Ascending aorta (tissue), 2 donors: ENCODE measurements at places on chromosomes 7 and 10. TPM values are rescaled to one million over a fixed set of nuclear protein-coding genes. Genes with fewer than 3 reads are reported as not detected.

The LAMB1 gene
- 198 TPM for total RNA-seq

The POLR2J2 gene
- total RNA-seq: not detected

The AMPH gene
- total RNA-seq: 22.1 TPM

The GBX1 gene
- total RNA-seq: not detected

The MTPN gene
- total RNA-seq: 43.5 TPM

The KLLN gene
- not detected for total RNA-seq

GRCh38 chr10:88742448-88742847, 17.4 kb upstream of the LIPN start:
- no peaks in the 10 kb centered on the region for H3K36me3 ChIP-seq
- no peaks in the 10 kb centered on the region for H3K4me1 ChIP-seq
- no peak for DNase-seq
- no peak overlapping the region for H3K4me3 ChIP-seq
- H3K27me3 ChIP-seq: no peaks in the 10 kb centered on the region
- no peak overlapping the region for H3K27ac ChIP-seq

GRCh38 chr10:126204320-126204719, 184.0 kb downstream of the ADAM12 start:
- H3K4me3 ChIP-seq: no peak overlapping the region
- H3K27me3 ChIP-seq: no peaks in the 10 kb centered on the region
- H3K36me3 ChIP-seq: no peaks in the 10 kb centered on the region
- no peak overlapping the region for H3K27ac ChIP-seq
- no peaks in the 10 kb centered on the region for H3K4me1 ChIP-seq

- no peaks in the 10 kb centered on the region for H3K36me3 ChIP-seq
- H3K27me3 ChIP-seq: no peaks in the 10 kb centered on the region
- no peak overlapping the region for H3K4me3 ChIP-seq
- no peak for DNase-seq
- peaks cover 2% of the 10 kb centered on the region for H3K4me1 ChIP-seq
- H3K27ac ChIP-seq: peak overlapping the region; percentile 13
These were observed 359.4 kb upstream of the CELF2 start for GRCh38 chr10:10658172-10658785.

- no peaks in the 10 kb centered on the region for H3K27me3 ChIP-seq
- no peak for DNase-seq
- no peaks in the 10 kb centered on the region for H3K36me3 ChIP-seq
- H3K27ac ChIP-seq: no peak overlapping the region
- no peak overlapping the region for H3K4me3 ChIP-seq
These were observed 693 bp downstream of the CREB5 start for GRCh38 chr7:28413011-28413410.

GRCh38 chr7:47565640-47566250, 16.2 kb downstream of the TNS3 start:
- H3K36me3 ChIP-seq: no peaks in the 10 kb centered on the region
- no peak for DNase-seq
- no peaks in the 10 kb centered on the region for H3K27me3 ChIP-seq
- H3K4me3 ChIP-seq: no peak overlapping the region
- H3K27ac ChIP-seq: no peak overlapping the region
- H3K4me1 ChIP-seq: peaks cover under 1% of the 10 kb centered on the region

DNA sequence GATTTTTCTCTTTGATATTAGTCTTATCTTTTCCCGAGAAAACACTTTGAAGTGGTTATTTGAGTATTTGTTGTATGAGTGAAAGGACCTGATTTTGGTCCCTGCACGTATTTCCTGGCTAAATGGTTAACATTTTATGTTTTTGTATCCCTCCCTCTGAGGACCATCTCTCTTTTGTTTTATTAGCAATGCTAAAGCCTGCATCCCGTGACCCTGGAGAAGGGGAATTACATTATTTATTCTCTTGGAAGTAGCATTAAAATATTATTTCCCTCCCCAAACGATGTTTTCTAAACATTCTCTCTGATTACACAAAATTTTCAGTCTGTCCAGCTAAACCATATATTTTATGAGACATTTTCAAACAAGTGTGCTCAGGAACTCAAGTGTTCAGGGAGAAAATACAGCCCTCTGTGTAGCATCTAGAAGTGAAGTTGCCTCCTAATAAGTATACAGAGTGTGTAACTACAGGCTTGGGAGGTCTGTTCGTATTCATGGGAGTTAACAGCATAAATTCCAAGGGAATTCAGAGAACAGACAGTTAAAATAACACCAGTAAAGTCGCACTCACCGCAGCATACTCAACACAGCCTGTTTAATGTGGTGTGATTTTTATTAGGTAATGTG, 163.8 kb upstream of the NPVF start:
- no peaks in the 10 kb centered on the region for H3K36me3 ChIP-seq
- H3K27ac ChIP-seq: peak overlapping the region; percentile 18
- DNase-seq: no peak

- peaks cover 6% of the 10 kb centered on the region for H3K36me3 ChIP-seq
- H3K4me3 ChIP-seq: no peak overlapping the region
- H3K27me3 ChIP-seq: no peaks in the 10 kb centered on the region
- peak overlapping the region; percentile 6 for H3K27ac ChIP-seq
These were observed 158.8 kb downstream of the TWIST1 start for GRCh38 chr7:18958627-18959026.

GRCh38 chr7:80324032-80324431, 187.8 kb downstream of the GNAT3 start:
- no peaks in the 10 kb centered on the region for H3K4me1 ChIP-seq
- H3K36me3 ChIP-seq: no peaks in the 10 kb centered on the region
- H3K27ac ChIP-seq: no peak overlapping the region

- H3K36me3 ChIP-seq: no peaks in the 10 kb centered on the region
- H3K27ac ChIP-seq: no peak overlapping the region
- H3K4me1 ChIP-seq: no peaks in the 10 kb centered on the region
- DNase-seq: no peak
- H3K27me3 ChIP-seq: no peaks in the 10 kb centered on the region
These were observed 84.4 kb downstream of the RUNDC3B start for GRCh38 chr7:87712571-87712970.

DNA sequence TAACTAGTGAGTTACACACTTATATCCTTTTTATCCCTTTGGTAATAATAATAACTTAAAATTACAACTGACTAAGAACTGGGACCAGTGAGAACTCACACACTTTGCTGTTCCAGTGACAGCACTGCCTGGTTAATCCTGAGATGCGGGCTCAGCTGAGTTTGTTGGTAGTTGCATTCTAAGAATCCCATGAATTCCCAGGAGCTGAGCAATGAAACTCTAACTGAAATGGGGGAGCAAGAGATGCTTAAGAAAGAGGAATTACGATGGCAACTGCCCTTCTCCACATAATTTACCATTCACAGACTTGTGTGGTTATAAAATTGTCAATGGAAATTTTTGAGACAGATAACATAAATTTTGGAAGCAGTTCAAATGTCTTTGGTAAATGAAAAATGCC, 659.4 kb downstream of the MAGI2 start:
- no peaks in the 10 kb centered on the region for H3K36me3 ChIP-seq
- no peak overlapping the region for H3K4me3 ChIP-seq
- no peaks in the 10 kb centered on the region for H3K27me3 ChIP-seq
- DNase-seq: no peak
- H3K27ac ChIP-seq: no peak overlapping the region
- no peaks in the 10 kb centered on the region for H3K4me1 ChIP-seq

DNA sequence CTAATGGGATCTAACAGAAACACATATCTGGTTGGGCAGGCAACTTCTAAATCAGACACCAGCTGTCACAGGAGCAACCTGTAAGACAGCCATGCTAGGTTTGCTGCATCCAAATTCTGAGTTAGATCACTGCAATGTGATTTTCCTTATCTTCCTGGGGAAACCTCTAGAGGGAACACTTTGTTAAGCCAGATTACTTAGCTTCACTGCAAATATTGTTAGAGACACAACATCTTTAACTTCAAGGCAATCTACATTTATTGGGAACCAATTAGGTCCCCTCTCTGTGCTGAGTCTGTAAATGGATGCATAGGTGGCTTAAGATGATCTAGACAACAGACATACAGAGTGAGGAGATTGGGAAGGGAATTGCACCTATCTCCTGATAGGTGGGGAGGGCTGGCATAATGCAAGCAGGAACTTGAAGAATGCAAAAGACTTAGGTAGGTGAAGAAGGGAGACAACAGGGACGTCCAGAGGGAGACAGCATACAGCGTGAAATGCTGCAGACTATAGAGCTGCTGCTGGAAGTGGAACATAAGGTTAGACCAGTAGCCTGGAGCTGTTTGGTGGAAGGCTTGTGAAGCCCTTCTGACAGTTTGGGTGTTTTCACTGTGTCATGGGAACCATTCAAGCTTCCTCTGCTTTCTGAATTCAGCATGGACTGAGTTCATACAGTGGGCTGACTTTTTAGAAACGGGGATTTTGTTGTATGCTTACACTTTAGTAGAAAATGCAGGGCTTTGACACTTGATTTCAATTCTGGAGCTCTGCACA, 109.8 kb upstream of the ELMO1 start:
- no peaks in the 10 kb centered on the region for H3K4me1 ChIP-seq
- DNase-seq: no peak
- H3K36me3 ChIP-seq: no peaks in the 10 kb centered on the region
- no peaks in the 10 kb centered on the region for H3K27me3 ChIP-seq
- no peak overlapping the region for H3K4me3 ChIP-seq

- no peaks in the 10 kb centered on the region for H3K27me3 ChIP-seq
- no peaks in the 10 kb centered on the region for H3K4me1 ChIP-seq
- no peaks in the 10 kb centered on the region for H3K36me3 ChIP-seq
- no peak overlapping the region for H3K4me3 ChIP-seq
These were observed 70.3 kb upstream of the GSDME start for GRCh38 chr7:24827589-24827988.

- peak; percentile 84 for DNase-seq
- no peaks in the 10 kb centered on the region for H3K27me3 ChIP-seq
- H3K4me1 ChIP-seq: peaks cover 41% of the 10 kb centered on the region
- peak overlapping the region; percentile 92 for H3K4me3 ChIP-seq
These were observed 765 bp downstream of the PFKFB3 start for GRCh38 chr10:6203331-6204062.

DNA sequence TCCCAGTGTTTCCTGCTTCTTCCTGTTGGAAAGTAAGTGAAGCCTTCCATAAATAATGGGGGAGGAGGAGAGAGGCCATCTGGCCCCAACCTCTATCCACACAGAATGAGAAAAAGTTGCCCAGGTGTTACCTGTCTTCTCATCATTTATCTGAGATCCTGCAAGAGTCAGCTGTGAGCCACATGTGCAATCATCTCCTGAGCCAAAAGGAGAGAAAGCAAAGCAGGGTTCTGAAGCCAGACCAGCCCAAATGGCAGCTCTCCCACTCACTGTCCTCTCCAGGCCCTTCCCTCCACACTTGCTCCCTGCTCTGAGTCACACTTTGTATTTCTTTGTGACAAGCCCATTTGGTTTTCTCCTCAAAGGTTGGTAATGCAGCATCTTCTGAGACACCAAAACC, 65.9 kb downstream of the FAM204A start:
- H3K27me3 ChIP-seq: no peaks in the 10 kb centered on the region
- H3K36me3 ChIP-seq: no peaks in the 10 kb centered on the region
- H3K4me1 ChIP-seq: no peaks in the 10 kb centered on the region
- no peak overlapping the region for H3K4me3 ChIP-seq
- H3K27ac ChIP-seq: no peak overlapping the region

GRCh38 chr10:33819206-33819605, 484.7 kb upstream of the NRP1 start:
- H3K4me1 ChIP-seq: no peaks in the 10 kb centered on the region
- no peak overlapping the region for H3K4me3 ChIP-seq
- DNase-seq: no peak
- no peak overlapping the region for H3K27ac ChIP-seq
- H3K36me3 ChIP-seq: no peaks in the 10 kb centered on the region

DNA sequence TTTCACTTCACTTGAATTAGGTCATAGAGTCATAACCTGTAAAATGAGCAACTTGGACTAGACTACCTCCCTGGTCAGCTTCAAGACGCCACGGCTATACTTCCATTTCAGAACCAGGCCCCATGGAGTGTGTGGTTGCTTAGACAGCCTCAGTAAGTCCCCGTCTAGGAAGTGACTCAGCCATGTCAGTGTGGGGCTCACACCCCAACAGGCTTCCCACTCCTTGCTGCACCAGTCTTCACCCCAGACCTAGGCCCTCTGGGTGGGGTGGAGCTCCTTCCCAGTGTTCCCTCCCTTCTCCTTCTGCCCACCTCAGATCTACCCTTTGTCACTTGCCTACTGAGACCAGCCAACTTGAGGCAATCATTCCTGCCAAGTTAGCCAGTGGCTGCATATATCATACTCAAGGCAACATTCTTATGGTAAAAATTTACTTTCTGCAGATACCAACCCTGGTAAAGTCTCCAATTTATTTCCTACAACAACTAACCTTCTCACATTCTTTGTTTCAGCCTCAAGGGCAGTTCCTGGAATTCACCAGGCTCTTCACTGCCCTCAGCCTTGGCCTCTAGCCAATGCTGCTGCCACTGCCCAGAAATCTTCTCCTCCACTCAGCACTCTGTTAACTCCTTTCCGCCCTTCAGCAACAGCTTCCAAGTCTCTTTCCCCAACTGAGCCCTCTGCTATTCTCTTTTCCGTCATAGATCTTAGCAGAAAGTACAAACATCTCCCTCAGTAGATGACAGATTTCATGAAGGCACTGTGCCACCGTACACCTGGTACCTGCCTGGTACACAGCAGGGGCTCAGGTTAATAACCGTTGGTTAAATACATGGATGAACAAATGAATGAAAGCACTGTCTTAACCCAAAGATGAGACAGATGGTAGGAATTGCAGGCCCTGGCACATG, 31.3 kb upstream of the ZNRF2 start:
- no peak for DNase-seq
- H3K27me3 ChIP-seq: no peaks in the 10 kb centered on the region
- H3K36me3 ChIP-seq: no peaks in the 10 kb centered on the region
- no peak overlapping the region for H3K27ac ChIP-seq
- no peak overlapping the region for H3K4me3 ChIP-seq

- no peaks in the 10 kb centered on the region for H3K36me3 ChIP-seq
- H3K4me1 ChIP-seq: peaks cover 5% of the 10 kb centered on the region
- H3K27me3 ChIP-seq: no peaks in the 10 kb centered on the region
- no peak for DNase-seq
These were observed 631 bp downstream of the POR start for GRCh38 chr7:75915416-75916156.

GRCh38 chr10:124138195-124138882, 44.9 kb upstream of the CHST15 start:
- H3K4me1 ChIP-seq: no peaks in the 10 kb centered on the region
- H3K36me3 ChIP-seq: no peaks in the 10 kb centered on the region
- no peak overlapping the region for H3K4me3 ChIP-seq

- no peaks in the 10 kb centered on the region for H3K36me3 ChIP-seq
- H3K4me1 ChIP-seq: no peaks in the 10 kb centered on the region
- no peak overlapping the region for H3K4me3 ChIP-seq
- no peak overlapping the region for H3K27ac ChIP-seq
- no peak for DNase-seq
- no peaks in the 10 kb centered on the region for H3K27me3 ChIP-seq
These were observed 157.3 kb upstream of the PPP2R2D start for GRCh38 chr10:131743190-131744151.

- H3K27me3 ChIP-seq: no peaks in the 10 kb centered on the region
- DNase-seq: no peak
- H3K4me3 ChIP-seq: no peak overlapping the region
- H3K4me1 ChIP-seq: peaks cover 3% of the 10 kb centered on the region
- H3K36me3 ChIP-seq: peaks cover 90% of the 10 kb centered on the region
- no peak overlapping the region for H3K27ac ChIP-seq
These were observed 19.2 kb downstream of the DMTF1 start for GRCh38 chr7:87171282-87171934.
